Left renal pelvis (tissue), 4 donors: ENCODE measurements at places on chromosomes 4 and X.

GRCh38 chrX:72540318-72540717 lies 32.3 kb downstream of the HDAC8 start:
- no peak for DNase-seq

- DNase-seq = no peak
Observed at GRCh38 chr4:68359508-68359907, 9.6 kb upstream of the YTHDC1 start.

GRCh38 chr4:72991873-72992272 lies 77.6 kb downstream of the COX18 start:
- DNase-seq = no peak

- DNase-seq = no peak
Observed at GRCh38 chr4:185112104-185112503, 31.0 kb upstream of the SLC25A4 start.

DNA sequence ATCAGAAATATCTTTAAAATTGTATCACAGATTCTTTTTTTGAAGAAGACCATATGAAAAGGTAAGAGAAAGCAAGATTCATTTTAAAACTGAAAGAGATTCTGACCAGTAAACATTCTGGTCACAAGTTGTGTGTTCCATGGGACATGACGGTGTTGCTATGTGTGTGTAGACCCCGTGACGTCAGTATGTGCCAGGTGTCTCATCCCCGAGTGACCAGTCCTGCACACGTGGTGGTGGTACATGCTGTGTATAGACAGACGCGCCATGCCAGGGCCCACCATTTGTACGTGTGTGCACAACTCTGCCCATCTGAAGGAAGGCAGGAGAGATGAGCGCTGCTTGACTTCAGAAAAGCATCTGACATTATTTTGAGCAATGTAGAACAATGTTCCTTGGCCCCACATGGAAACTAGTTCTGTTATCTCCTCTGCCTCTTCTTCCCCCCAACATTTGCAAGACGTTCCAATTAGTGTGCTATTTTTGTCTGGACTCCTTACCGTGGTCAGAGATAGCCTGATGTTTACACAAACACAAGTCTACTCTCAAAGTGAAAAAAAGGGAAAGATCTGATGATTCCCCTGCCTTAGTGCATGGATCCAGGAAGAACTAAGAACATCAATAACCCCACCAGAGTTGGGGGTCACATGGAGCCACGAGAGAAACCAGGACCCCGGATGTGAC lies 51.2 kb downstream of the IRF2 start:
- no peak for DNase-seq

DNA sequence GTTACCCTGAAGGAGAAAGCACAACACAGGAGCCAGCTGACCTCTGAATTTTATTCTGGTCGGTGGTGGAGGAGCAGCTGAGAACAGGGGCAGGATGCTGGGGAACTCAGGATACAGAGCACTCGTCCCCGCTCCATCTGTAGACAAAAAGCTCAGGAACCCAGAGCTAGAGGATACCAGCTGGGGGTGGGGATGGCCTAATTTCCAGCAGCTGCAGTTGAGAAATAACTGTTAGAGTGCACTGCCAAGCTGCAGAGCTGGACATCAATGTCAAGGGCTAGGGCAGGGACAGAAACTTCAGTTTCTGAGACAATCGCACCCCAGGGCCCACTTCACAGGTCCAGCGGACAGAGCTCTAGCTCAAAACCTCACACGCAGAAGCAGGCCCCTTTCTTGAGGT lies 122.1 kb upstream of the GUCY1A1 start:
- DNase-seq = no peak

DNA sequence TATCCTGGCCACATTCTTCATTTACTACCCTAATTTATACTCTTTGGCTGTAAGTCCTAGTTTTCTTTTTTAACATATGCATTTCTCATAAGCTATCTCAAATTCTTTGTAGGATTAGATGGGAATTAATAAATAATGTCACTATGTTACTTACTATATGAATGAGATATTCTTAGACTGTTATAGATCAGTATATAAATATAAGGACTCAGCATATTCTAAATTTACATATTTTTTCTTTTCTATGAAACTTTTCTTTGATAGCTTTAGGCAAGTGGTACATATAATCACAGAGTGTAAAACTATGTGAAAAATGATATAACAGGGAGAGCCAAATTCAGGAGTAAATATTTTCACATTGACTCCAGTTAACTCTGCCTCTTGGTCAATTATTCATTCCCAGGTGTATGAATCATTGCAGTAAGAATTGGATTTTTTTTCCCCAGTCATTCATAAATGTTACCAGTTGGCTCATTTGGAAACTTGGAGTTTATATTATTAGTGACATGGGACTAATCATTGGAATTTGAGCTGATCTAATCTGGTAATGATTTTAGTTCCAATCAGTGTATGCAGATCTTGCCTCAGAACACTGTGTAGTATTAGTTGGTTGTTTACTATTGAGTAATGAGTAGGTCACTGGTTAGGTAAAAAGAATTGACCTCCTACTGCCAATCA lies 25.3 kb downstream of the FHIP1A start:
- no peak for DNase-seq
